CD4-positive, alpha-beta T cell treated with Interleukin-6 for 4 hours (primary cell): ENCODE measurements at places on chromosomes 6 and 20.

GRCh38 chr6:108635505-108636226 is 74.9 kb downstream of the FOXO3 start:
- peak; percentile 27 for DNase-seq

- no peak for DNase-seq
Observed at GRCh38 chr20:47917549-47918070, 132.3 kb upstream of the SULF2 start.

DNA sequence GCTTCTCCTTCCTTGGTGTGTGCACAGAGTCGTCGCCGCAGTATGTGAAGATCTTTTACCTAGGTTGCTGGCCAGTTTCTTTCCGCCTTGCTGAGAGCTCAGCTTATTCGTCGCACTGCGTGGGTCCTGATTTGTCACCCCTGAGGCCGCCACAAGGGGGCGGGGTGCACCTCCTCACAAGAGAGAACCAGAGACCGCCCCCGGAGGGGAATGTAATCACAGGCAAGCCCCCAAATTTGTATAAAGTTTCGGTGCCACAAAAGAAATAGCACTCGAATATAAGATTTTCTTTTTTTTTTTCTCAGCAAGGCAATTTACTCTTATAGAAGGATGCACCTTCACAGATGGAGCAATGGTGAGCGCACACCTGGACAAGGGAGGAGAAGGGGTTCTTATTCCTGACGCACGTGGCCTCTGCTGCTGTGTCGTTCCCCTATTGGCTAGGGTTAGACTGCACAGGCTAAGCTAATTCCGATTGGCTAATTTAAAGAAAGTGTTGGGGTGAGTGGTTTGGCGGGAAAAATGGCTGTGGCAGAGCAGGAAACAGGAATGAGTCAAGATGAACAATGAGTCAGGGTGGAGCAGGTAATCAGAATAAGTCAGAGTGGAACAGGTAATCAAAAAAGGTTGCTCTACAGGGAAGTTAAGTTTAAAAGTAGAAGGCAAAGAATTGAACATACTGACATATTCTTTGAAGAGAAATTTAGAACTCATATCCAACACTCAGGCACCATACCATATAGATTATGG is 19.5 kb downstream of the NCOA3 start:
- DNase-seq, result no peak

GRCh38 chr20:32894026-32894483 is 35.3 kb downstream of the EFCAB8 start:
- DNase-seq, result no peak

DNA sequence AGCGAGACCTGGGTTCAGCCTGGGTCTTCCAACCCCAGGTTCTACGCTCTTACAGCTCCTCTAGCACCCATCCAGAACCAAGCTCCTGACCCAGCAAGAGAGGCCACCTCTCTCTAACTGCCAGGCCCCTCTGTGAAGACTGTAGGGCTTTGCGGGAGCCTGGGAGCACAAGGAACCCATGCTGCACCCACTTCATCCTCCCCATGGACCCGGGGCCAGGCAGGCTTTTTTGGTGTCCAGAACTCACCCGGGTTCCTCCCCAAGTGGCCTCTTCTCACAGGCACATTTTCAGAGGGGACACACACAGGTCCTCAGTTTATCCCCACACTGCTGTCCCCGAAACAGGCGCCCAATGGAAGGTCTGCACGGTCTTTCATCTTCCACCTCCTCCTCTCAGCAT is 145.9 kb downstream of the SYNDIG1 start:
- DNase-seq, result no peak

DNA sequence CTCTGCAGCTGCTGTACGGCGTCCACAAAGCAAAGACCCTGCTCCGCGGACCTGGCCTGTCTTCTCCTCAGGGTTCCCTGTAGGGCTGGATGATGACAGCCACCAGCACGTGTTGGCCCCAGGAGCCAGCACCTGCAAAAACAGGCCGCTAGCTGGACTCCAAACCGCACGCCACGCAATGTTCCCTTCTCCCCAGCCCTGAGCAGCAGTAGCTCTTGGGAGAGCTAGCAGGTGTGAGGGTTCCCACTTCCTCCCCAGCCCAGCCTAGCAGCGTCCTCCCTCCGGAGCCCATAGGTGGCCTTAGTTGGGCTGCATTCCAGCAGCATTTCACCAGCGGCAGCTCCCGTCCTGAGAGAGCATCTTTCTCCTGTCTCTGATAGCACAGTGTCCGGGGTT is 42.3 kb downstream of the DACT2 start:
- DNase-seq, result no peak

- DNase-seq, result no peak
Observed at GRCh38 chr6:34924831-34925625, 36.0 kb downstream of the ANKS1A start.

- no peak for DNase-seq
Observed at GRCh38 chr6:161536224-161536630, 262.4 kb upstream of the AGPAT4 start.

DNA sequence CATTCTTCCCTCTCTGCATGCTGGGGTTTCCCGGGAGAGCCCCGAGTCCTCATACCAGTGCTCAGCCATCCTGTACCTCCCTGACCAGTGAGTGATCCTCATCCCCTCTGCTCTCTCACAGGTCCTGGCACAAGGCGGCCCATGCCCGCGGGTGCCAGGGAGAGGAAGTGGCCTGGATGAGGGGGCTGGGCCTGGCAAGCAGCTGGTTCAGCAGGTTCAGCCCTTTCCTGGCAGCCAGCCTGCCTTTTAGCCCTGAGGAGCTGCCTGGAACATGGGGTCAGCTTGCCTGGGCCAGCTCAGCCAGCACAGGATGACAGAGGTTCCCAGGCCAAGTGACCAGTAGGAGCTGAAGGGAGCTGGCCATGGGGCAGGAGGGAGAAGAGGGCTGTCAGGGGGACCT is 10.9 kb downstream of the MOCS1 start:
- no peak for DNase-seq

DNA sequence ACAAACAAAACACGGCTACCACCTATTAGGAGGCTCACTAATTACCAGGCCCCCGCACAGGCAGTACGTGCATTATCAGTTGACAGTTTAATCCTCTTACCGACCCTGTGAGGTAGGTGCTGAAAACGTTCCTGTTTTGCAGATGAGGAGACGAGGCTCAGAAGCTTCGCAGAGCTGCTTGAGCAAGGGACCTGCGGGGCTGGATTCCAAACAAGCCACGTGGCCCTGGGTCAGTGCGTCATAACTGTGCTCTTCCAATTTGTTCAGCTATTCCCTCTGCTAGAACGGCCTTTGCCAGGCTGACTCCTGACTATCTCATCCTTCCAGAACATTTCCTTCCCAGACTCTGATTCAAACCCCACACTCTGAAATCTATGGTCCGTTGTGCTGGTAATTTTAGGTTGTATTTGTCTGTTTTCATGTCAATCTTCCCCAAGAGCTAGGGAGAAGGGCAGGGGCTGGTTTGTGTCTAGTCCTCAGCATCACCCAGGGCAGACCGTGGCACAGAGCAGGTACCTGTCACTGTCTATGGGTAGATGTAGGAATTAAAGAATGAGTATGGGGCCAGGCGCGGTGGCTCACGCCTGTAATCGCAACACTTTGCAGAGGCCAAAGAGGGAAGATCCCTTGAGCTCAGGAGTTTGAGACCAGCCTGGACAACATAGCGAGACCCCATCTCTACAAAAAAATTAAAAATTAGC is 28.8 kb upstream of the TLDC2 start:
- DNase-seq, result no peak

DNA sequence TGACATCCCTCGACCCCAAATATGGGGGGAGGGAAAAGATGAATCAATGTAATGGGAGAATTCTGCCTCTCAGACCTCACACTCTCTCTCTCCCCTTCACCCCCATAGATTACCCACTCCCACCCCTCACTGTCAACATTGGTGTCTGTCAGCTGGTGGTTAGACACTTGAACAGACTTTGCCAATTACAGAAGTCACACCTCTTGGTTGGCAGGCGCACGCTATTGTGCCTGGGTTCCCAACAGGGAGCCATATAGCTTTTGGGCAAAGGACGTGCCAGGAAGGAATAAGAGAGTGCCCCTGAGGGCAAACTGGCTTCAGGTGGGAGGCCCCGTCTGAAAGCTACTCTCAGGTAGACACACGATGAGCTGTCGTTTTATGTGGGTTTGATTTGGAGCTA is 54.1 kb upstream of the FYN start:
- no peak for DNase-seq

DNA sequence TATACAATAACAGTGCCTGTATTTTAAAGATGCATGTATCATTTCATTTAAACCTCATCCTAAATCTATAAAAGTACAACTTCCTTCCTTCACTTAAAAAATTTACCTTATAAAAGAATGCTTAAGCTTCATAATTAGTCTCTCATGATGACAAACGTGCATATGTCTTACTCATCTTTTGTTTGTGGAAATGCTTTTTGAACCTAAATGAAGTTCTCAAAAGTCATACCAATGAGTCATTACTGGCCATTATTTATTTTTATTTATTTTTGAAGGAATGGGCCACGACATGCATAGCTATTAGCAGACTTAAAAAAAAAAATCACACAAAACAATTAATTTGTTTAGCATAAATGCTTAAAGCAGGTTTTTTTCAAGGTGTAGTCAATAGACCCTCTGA is 3.7 kb downstream of the TFB1M start:
- no peak for DNase-seq

DNA sequence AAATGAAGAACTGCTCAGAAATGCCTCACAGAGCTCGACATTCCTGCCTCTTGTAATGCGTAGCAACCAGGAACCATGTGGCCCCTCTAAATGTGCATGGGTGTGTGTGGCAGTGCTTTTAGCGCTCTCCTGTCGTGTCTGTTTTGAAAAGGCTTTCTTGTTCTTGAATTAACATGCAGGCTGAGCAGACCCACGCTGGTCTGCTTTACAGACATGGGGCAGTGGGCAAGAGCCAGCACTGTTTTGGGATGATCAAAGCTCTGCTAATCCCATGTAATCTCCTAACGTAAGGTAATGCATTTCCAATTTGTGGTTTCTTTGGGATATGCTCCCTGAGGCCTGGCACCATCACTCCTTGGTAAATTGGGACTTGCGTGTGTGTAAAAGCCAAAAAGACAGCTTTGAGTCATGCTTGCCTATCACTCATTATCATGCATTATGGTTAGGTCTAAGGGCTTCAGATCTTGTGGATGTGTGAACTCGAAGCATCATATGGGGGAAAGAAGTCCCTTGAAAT is 11.8 kb downstream of the RIPOR2 start:
- DNase-seq, result peak; percentile 39

GRCh38 chr6:163706500-163707087 is 292.1 kb downstream of the QKI start:
- DNase-seq, result no peak

GRCh38 chr20:41456351-41456750 is 89.7 kb upstream of the EMILIN3 start:
- DNase-seq, result no peak

- DNase-seq, result no peak
Observed at GRCh38 chr6:135097172-135097571, 42.5 kb upstream of the HBS1L start.

- no peak for DNase-seq
Observed at GRCh38 chr6:113763876-113764275, 93.3 kb upstream of the MARCKS start.

- no peak for DNase-seq
Observed at GRCh38 chr6:80287112-80287511, 180.6 kb downstream of the BCKDHB start.

DNA sequence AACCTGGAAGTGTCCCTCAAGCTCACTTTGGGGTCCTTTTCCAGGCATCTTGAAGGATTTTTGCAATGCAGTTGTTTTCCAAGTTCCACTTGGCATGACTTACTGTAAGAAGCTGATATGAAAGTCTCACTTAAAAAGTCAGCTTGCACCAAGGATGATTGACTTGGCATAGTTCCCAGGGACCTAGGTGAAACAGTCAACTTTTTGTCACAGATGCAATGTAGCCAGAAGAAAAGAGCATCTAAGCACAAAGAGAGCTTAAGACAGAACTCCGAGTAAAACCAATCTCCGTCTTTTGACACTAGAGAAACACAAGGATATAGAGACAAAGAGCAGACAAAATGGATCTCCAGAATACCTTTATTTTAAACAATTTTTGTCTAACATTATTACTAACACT is 2.6 kb upstream of the ZSCAN12 start:
- no peak for DNase-seq

- DNase-seq, result no peak
Observed at GRCh38 chr6:87832025-87832825, 130.2 kb upstream of the AKIRIN2 start.

DNA sequence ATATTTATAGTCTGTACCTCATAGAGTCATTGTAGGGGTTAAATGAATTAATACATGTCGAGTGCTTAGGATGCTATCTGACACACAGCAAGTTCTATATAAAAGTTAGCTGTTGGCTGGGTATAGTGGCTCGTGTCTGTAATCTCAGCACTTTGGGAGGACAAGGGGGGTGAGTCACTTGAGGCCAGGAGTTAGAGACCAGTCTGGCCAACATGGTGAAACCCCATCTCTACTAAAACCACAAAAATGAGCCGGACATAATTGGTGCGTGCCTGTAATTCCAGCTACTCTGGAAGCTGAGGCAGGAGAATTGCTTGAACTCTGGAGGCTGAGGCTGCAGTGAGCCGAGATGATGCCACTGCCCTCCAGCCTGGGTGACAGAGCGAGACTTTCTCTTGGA is 222.9 kb downstream of the UBE3D start:
- no peak for DNase-seq

GRCh38 chr6:147194652-147195411 is 9.4 kb upstream of the STXBP5 start:
- no peak for DNase-seq

DNA sequence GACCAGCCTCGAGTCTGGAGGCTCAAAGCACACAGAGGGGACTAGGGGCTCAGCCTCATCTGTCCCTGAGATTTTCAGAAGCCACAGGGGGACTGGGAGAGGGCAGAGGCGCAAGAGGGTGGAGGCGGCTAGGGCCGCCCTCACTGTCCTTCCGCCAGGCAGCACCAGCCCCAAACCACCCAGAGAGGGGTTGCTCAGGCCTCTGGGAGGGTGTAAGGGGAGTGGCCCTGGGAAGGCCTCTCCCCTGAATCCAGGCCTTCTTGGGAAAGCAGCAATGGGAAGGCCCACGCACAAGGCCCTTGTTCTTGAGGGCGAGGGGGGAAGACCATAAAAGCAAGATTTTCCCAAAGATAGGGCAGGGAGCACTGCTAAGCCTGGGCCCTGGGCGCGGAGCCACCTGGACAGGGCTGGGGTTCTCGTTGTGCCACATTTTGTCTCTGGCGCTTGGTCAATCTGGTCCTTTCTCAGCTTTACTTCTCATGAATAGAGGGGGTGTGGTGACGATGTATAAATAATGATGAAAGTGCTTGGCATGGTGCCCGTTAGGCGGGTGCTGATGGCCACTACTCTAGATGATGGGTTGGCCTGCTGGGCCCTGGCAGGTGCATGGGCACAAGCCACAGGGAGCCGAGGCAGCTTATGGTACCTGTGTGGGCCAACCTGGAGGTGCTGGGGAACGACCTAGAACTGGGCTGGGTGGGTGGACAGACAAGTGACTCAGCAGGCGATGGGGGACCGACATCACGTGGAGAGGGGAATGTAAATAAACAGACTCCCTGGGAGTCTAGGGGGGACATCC is 4.8 kb downstream of the SAMD10 start:
- DNase-seq, result no peak
